GM12878 (cell line): ENCODE measurements at places on chromosomes 7 and 10. TPM values are rescaled to one million over a fixed set of nuclear protein-coding genes. Genes with fewer than 3 reads are reported as not detected.

DNA sequence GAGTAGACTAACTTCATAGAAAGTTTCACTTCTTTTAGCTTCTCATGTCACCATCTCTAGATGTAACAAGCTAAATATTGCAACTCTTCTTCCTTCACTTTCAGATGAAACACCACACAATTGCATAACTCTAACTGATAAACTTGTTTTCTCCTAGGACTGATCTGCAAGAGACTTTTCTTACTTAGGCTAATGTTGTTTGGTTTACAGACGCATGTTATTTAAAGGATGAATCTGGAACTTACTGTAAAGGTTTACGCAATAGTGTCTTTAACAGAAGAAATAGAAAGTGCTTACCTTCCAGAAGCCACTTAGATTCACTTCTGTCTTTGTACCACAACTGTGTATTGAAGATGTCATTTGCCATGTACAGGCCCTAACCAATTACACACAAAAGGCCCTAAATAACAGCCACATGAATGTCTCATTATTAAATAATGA lies 22.1 kb upstream of the ZC3HAV1 start:
- no peak for DNase-seq

The GSTO2 gene
- 0.34 and 0.79 TPM in 2 replicates for polyA plus RNA-seq

- DNase-seq: no peak
Observed at GRCh38 chr10:120793088-120793487, 58.1 kb upstream of the WDR11 start.

The MOGAT3 gene
- not detected in 2 replicates for polyA plus RNA-seq

The TAC1 gene
- not detected in 2 replicates for polyA plus RNA-seq

- DNase-seq: no peak
Observed at GRCh38 chr7:54477083-54477482, 65.1 kb upstream of the VSTM2A start.

GRCh38 chr10:13390604-13391522 lies 42.8 kb upstream of the SEPHS1 start:
- DNase-seq: no peak

DNA sequence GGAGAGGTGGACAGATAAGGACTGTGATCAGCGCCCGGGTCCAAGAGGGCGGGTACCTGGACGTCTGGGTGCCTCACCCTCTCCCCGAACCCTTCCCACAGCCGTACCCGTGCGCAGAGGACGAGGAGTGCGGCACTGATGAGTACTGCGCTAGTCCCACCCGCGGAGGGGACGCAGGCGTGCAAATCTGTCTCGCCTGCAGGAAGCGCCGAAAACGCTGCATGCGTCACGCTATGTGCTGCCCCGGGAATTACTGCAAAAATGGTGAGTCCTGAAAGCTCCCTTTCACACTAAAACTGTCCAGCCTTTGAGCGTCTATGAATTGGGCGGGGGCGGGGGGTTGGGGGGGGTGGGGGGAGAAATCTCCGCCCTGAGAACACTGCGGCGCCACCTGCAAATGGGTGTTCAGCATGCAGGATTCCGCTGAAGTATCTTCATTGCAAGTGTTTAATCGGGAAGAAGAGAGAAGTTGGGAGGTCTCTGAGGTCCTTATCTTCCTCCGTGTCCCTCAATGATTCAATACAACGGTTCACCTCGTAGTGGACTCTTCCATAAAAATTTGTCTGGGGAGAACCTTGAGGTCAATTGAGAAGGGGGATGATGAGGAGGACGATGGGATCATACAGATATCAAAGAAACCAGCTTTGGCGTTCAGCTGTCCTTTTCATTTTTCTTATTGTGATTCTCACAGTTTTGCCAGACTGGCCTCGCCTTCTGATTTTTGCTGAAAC lies 906 bp downstream of the DKK1 start:
- DNase-seq: no peak

DNA sequence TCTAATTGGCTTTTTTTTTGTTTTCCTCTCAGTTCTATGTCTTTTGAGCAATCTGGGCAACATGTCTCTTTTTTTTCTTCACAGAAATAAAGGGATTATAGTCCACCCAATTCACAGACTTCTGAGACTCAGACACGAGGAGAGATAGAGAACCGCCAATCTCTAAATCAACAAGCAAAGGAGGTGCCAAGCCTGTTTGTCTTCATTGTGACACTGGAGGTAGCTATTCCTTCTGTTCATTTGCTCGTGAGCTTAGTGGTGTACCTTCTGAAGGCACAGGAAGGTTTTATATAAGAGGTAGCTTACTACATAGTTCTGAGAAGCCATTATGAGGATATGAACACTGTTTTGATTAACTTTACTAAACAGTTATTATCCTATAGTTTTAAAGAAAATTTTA lies 6.1 kb downstream of the EPHB6 start:
- no peak for DNase-seq

The CELF2 gene
- 117 and 123 TPM in 2 replicates for polyA plus RNA-seq

DNA sequence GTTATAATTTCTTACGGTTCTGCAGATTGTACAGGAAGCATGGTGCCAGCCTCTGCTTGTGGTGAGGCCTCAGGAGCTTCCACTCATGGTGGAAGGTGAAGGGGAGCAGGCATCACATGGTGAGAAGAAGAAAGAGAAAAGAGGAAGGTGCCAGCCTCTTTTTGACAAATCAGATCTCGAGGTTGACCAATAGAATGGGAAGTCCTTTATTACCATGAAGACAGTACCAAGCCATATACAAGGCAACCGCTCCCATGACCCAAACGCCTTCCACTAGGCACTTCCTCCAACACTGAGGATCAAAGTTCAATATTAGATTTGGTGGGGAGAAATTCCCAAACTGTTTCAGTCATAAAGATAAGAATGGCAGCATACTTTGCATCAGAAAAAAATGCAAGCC lies 502.8 kb downstream of the GLRX3 start:
- DNase-seq: no peak

GRCh38 chr7:156935250-156935649 lies 14.3 kb upstream of the NOM1 start:
- no peak for DNase-seq

The PNLIPRP2 gene
- polyA plus RNA-seq: not detected in 2 replicates

The SPAM1 gene
- not detected in 2 replicates for polyA plus RNA-seq

- no peak for DNase-seq
Observed at GRCh38 chr7:113410796-113411195, 292.4 kb upstream of the SMIM30 start.

DNA sequence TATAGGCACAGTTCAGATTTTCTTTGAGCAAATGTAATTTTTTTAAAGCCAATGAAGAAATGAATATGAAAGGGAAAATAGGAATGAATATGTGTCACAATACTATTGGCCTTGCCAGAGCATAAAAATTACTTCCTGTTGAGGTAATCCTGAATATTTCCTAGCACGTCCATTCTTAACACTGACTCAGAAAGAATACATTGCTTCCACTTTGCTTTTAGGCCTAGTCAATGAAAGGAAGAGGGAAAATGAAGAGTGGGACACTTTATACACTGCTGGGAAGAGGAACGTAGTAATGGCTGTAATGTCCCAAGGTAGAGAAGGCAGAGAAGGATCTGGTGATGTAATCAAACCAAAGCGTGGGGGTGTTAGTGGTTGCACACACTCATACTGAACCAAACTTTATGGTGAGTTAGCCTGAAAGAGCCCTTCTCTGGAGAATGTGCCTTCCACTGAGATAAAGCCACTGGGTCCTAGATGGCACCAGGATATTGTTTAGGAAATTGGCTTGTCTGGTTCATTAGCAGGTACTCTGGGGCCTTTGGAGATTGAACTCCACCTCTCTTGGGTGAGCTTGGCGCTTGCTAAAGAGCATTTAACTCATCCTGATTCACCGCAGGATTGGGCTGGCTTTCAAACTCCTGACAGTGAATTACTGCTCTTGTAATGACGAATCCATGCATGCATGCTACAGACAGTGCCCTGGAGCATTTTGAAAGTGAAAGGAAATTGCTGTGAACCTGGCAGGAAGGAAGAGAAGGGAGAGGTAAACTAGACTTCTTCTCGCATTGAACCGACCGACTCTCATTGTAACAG lies 254.9 kb downstream of the KIAA1217 start:
- DNase-seq: no peak
